RWPE2 (cell line): ENCODE measurements at places on chromosomes 6 and 20.

DNA sequence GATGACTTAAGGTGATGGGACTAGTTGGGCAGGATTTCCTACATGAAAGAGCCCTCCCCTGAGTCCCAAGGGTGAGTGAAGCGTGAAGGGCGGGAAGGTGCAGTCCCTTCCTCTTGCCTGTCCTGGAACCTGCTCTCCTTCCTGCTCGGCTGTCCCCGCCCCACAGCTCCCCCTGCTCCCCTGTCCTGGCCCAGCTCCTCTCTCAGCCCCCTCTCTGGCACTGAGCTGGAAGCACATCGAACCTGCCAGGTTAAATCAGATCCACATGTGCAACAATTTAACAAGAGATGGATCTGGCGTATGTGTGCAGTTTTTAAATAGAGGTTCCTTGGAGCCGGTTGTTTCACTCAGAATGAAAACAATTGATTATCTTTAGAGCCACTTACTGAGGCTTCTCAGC, 95.0 kb downstream of the LRFN2 start:
- H3K27me3 ChIP-seq: no peaks in the 10 kb centered on the region
- no peak overlapping the region for H3K27ac ChIP-seq
- no peak for DNase-seq

DNA sequence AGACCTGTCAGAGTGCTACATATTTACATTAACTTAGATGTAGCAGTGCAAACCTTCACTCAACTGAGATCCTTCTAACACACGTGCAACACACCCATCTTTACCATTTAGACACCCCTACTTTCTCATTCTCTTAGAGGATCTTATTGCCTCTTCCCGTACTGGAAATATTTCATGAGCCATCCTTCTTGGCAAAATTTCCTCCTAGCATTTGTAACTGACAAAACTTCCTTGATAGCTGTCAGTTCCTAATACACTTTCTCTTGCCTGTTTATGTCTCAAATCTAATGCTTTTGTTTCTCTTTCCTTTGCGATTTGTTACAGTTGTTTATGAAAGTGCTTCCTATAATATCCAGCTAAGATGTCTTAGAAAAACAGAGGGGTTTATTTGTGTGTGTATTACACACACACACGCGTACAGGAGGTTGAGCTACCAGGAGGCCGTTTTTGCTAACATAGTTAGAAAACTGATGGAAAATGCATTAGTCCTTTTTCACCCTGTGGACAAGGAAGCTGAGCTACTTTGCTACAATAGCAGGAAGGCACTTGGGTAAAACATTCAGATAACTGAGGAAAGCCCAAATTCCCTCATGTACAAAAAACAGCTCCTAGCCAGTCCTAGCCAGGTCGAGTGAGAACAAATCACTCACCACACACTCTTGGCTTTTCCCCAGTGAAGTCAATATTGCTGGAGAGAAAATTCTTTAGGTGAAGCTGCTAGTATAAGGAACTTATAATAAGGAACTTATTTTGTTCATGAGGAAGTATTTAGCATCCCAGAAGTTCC, 153.6 kb downstream of the NFATC2 start:
- H3K36me3 ChIP-seq: no peaks in the 10 kb centered on the region
- no peak for DNase-seq
- no peak overlapping the region for H3K4me3 ChIP-seq
- H3K27me3 ChIP-seq: no peaks in the 10 kb centered on the region
- peaks cover 17% of the 10 kb centered on the region for H3K4me1 ChIP-seq

DNA sequence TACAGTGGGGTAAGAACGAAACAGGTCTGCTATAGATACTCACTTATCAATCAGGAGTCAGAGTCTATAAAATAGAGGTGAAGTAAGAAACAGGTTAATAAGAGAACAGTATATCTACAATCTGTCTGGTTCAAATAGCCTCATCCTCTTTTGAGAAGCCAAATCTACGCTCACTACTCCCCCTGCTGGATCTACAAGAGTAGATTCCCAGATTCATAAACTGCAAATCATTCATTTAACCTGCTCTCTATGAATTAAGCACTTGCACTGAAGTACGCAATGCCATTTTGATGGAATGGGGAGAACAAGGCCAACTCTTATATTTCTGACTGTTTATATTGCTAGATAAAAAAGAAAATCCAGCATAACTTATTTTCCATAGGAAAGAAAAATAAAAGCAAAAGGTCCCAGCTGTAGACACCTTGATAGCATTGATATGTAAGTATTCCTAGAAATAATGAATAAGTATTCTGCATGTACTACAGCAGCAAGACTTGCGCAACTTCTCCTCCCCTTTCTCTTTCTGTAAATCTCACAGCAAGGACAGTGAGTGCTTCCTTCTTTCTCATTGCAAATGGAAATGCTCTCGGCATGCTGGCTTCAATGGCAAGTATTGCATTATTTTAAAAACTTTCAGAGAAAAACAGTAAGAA, 92.3 kb downstream of the RFX6 start:
- no peaks in the 10 kb centered on the region for H3K36me3 ChIP-seq
- no peak overlapping the region for H3K27ac ChIP-seq
- DNase-seq: no peak
- H3K4me3 ChIP-seq: no peak overlapping the region

- no peaks in the 10 kb centered on the region for H3K4me1 ChIP-seq
- no peak overlapping the region for H3K27ac ChIP-seq
- no peak overlapping the region for H3K4me3 ChIP-seq
Measured at GRCh38 chr6:25465941-25466340, 186.1 kb upstream of the SCGN start.

DNA sequence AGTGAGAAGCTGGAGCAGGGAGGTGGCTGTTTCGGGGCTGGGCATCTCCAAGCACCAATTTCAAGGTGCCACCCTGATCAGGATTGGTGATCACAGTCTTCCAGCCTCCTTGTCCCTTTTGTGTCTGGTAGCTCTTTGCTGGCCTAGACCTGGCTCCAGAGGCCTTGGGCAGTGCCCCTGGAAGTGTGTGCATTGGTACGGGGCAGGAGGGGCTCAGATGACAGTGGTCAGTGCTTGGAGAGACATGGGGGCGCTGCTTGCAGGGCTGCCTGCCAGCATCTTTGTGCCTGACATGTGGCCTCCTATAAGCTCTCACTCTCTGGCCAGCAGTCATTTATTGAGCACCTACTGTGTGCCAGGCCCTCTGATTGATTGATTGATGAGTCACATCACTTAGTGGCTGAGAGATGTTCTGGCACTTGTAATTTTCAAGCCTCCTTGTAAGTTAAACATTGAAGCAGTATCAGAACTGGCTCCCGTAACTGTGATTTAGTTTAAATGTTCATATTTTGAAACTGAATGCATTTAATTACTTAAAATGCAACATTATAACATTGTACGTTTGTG, 61.7 kb downstream of the BCAS4 start:
- no peak overlapping the region for H3K4me3 ChIP-seq
- no peaks in the 10 kb centered on the region for H3K36me3 ChIP-seq
- no peaks in the 10 kb centered on the region for H3K27me3 ChIP-seq
- H3K27ac ChIP-seq: peak overlapping the region; percentile 11

GRCh38 chr6:158564243-158565121, 4.6 kb downstream of the TMEM181 start:
- H3K4me3 ChIP-seq: no peak overlapping the region
- H3K27ac ChIP-seq: no peak overlapping the region
- no peak for DNase-seq
- peaks cover 11% of the 10 kb centered on the region for H3K4me1 ChIP-seq
- H3K36me3 ChIP-seq: peaks cover 9% of the 10 kb centered on the region; the same call in 1 of the 2 replicates

DNA sequence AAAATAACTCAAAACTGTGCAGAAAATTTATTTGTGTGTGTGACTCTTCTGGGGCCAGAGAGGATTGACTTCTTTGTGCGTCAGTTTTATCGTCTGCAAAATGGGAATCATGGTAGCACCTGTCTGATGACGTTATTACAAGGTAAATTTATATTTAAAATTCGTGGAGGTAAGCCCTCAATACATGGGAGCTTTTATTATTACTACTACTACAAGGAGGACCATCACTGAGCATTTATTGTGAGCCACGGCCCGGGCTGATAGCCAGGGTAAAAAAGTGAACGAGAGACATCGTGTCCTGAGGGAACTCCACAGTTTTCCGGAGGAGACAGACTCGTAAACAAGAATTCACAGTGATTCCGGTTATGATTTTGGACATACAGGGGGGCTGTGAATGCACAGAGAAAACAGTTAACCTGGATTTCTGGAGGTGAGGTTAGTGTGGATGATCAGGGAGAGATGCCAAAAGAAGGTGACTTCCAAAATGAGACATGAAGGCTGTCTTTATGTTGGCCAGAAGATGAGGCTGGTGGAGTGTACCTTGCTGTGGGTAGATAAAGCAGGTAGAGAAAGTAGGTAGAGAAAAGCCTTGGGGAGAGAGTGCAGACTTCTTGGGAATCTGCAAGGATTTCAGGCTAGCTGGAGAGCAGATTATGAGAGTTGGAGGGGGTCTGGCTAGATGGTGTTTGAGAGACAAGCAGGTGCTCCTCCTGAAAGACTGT, 10.6 kb upstream of the SERINC3 start:
- peaks cover 13% of the 10 kb centered on the region for H3K4me1 ChIP-seq
- H3K36me3 ChIP-seq: no peaks in the 10 kb centered on the region
- H3K4me3 ChIP-seq: peak overlapping the region; percentile 86

- no peak for DNase-seq
- peaks cover 11% of the 10 kb centered on the region for H3K4me1 ChIP-seq
- no peaks in the 10 kb centered on the region for H3K36me3 ChIP-seq
- H3K4me3 ChIP-seq: peak overlapping the region; percentile 76
- H3K27ac ChIP-seq: peak overlapping the region; percentile 76
- H3K27me3 ChIP-seq: no peaks in the 10 kb centered on the region
Measured at GRCh38 chr6:45378334-45378926, 696 bp upstream of the SUPT3H start.

- H3K27ac ChIP-seq: peak overlapping the region; percentile 80
- H3K36me3 ChIP-seq: peaks cover 14% of the 10 kb centered on the region; the same call in 1 of the 2 replicates
- H3K4me1 ChIP-seq: peaks cover 36% of the 10 kb centered on the region
- no peak overlapping the region for H3K4me3 ChIP-seq
- no peak for DNase-seq
Measured at GRCh38 chr6:116251568-116252384, 2.1 kb downstream of the TSPYL4 start.

- peak within 1 kb of the TSS; percentile 21 for H3K4me3 ChIP-seq
- no peaks in the 10 kb centered on the region for H3K27me3 ChIP-seq
- no peak within 1 kb of the TSS for H3K27ac ChIP-seq
Measured at GRCh38 chr6:116461331-116461931, at the start of gene CALHM6. TSS of gene CALHM6 (plus strand) at chr6:116461375. CDS start at chr6:116461930, 555 bp downstream.

DNA sequence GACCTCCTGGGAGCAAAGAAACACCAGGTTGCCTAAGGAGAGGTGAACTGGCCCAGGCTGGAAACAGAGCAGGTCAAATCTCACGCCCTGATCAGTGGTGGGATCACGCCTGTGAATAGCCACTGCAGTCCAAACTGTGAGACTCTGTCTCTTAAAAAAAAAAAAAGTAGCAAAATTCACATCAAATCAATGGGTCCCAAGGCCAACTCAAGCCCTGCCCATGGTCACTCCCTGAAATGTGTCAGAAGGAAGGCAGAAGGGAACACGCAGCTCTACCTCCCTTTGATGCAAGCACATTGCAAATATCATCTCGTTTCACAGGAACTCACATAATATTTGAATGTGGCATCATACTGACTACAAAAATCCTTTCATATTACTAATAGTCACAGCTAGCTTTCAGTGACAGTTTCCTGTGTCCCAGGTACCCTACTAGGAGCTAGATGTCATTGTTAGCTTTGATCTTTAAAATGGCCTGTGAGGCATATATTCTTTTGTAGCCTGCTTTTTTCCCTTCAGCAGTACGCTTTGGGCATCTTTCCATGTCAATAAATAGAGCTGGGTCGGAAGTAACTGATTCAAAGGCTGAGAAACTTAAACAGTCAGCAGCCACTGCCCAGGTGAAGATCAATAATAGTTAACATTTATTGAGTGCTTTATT, 14.4 kb upstream of the TTPAL start:
- no peaks in the 10 kb centered on the region for H3K36me3 ChIP-seq
- no peak overlapping the region for H3K27ac ChIP-seq
- no peak for DNase-seq

DNA sequence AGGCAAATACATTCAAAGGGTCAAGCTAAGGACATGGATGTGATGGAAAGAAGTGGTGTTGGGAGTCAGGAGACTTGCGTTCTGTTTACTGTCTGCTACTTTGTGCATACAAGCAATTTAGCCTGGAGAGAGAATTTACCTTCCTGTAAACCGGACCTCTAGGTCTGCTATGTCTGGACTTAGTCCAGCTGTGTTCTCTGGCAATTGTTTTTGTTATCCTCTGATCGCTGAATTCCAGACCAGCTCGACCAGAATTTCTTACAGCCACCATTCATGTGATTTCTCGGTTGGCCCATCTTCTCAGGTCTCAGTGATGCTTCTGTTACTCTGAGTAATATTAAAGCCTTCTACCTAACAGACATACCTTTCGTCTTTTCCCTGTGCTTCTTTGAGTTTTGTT, 75.2 kb downstream of the LRRC1 start:
- no peak overlapping the region for H3K4me3 ChIP-seq
- H3K27me3 ChIP-seq: no peaks in the 10 kb centered on the region
- DNase-seq: no peak
- H3K36me3 ChIP-seq: no peaks in the 10 kb centered on the region
- H3K27ac ChIP-seq: no peak overlapping the region

DNA sequence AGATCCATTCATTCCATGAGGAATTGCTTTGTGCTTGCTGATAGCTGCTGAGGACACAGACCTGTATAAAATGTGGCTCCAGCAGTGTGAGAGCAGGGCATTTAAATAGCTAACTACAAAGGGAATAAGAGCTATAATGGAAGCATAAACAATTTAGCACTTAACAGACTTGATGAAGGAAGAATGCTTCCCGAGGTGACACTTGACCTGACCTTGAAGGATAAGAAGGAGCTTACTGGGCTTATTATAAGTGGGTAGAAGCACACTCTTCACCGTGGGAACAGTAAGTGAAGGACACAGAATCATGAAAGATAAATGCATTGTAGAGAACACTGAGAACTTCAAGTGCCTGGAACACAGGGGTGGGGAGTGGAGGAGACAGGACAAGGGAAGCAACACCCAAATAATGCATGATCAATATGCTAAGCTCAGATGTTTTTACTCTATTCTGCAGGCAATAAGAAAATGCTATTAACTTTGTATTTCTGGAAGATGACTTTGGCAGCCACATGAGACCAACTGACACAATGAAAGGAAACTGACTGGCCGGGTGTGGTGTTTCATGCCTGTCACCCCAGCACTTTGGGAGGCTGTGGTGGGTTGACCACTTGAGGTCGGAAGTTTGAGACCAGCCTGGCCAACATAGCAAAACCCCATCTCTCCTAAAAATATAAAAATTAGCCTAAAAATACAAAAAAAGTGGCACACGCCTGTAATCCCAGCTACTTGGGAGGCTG, 84.2 kb downstream of the EPB41L2 start:
- DNase-seq: no peak
- H3K27ac ChIP-seq: no peak overlapping the region
- no peaks in the 10 kb centered on the region for H3K27me3 ChIP-seq
- no peaks in the 10 kb centered on the region for H3K4me1 ChIP-seq
- no peak overlapping the region for H3K4me3 ChIP-seq

GRCh38 chr20:62314339-62314638, 11.5 kb downstream of the ADRM1 start:
- peaks cover 87% of the 10 kb centered on the region for H3K36me3 ChIP-seq
- no peak overlapping the region for H3K27ac ChIP-seq
- no peak overlapping the region for H3K4me3 ChIP-seq
- H3K4me1 ChIP-seq: no peaks in the 10 kb centered on the region
